IPS DF 6.9 (cell line): ENCODE measurements at places on chromosomes 12 and 14.
A peak's percentile ranks its signal among the peaks of the same experiment; 100 is the strongest.

DNA sequence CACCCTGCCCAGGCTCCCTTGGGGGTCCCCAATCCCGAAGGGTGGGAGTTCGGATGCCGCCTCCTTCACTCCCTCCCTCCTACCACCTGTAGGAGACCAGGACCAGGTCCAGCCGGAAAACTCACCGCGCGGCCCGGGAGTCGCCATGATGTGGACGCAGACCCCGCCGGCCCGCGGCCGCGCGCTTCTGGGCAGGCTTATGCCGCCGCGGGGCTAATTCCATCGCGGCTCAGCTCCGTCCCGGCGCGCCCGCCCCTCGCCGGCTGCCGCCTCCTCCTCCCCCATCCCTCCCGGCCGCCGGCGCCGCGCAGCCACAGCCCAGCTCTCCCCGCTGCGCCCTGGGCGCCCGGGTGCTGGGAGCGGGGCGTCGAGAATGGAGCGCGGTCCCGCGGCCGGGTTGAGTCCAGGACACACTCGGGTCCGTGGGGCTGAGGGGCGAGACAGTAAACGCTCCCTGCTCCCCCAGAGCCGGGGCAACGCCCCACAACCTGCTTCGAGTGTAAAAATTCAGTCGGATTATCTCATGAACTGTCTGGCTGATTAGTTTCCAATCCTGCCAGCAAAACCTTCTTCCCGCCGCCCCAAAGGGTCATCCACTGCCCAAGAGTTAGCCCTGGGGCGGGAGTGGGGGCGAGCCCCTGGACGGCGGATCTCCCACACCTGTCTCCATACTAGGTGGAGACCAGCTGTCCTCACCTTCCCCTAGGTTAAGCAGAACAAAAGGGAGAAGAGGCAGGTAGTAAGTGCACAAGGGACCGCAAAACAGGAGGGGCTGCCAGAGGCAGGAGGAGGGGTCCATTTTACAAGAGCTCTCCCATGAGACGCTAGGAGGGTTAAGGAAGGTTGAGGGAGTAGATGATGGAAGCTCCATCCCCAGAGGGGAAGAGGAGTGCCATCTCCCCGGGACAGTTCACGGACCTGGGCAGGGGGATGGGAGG lies at the start of gene ANO2:
Gene ANO2, minus strand, starts transcription at position 189 of the 938 bp plus-strand sequence. Its CDS starts 42 bp downstream, at position 147.
- no peak for DNase-seq

DNA sequence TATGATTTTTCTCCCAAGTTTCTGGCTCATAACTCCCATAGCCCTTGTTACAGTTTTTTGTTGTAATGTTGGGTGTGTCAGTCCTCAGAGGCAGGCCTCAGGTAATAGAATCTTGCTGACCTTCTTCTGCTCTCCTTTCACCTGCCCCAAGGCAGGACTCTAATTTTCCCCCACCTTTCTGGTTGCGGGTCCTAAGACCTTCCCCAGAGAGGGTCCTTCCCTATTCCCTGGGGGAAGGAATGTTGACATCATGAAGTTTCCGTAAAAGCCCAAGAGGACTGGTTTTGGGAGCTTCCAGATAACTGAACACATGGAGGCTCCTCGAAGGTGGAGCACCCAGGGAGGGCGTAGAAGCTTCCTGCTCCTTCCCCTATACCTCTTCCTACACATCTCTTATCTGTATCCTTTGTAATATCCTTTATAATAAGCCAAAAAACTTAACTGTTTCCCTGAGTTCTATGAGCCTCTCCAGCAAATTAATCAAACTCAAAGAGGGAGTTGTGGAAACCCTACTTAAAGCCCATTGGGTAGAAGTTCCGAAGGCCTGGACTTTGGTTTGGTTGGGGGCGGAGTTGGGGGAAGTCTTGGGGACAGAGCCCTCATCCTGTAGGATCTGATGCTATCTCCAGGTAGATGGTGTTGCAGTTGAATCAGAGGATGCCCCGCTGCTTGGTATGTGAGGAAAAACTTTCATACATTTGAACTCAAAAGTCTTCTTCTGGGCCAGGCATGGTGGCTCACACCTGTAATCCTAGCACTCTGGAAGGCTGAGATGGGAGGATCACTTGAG lies 9.0 kb upstream of the TMED10 start:
- DNase-seq = no peak

GRCh38 chr12:13000925-13001774 lies 1.1 kb upstream of the HEBP1 start:
- no peak for DNase-seq

- DNase-seq = no peak
Measured at GRCh38 chr12:5856692-5857091, 88.4 kb downstream of the ANO2 start.

DNA sequence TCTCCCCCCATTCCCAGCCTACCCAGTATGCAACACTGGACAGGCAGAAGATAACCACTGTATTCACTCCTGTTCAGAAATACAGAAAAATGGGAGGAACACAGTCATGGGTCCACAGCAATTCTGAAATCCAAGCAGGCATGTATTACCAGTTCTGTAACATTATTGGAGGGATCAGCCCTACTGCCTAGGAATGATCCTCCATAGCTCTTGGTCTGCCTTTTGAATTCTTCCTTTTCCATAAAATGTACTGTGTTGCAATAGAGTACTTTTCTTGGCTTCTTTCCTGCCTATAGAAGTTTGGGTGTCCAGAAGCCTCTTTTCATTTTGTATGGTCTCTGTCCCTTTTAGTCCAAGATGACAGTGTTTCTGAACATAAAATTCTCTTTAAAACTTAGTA lies 46.5 kb downstream of the SPATS2 start:
- DNase-seq = no peak

DNA sequence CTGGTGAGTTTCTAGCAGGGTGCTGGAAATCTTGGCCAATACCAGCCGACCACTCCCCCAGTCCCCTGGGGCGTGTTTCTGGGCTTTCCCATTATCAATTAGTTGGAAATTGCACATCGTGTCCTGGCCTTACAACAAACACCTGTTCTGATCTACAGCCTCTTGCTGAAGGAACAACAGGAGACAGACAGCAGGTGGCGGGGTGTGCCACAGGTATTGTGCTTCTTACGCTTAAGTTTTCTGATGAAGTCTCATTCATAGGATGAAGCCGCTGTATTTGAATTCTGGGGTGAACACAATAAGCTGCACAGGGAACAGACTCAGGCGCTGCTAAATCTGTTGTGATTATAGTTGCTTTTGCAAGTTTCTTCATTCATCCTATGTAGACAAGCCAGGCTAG lies 703 bp downstream of the HIGD1C start:
- no peak for DNase-seq

DNA sequence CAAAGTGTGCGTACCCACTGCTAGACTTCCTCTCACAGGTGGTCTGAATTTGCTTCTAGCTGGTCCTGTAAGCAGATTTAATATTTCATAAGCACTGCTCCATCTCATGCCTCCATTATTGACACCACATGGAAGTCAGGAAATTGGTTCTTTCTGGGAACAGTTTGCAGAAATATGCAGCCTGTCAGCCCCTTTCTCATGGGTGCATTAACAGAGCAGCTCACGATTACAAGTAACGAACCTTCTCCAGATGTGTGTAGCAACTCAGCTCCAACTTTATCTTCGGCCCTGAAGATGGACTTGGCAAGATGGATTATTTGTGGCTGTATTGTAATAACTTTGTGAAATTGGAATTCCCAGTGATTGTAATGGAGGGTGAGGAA lies 214.5 kb upstream of the DDHD1 start:
- no peak for DNase-seq

DNA sequence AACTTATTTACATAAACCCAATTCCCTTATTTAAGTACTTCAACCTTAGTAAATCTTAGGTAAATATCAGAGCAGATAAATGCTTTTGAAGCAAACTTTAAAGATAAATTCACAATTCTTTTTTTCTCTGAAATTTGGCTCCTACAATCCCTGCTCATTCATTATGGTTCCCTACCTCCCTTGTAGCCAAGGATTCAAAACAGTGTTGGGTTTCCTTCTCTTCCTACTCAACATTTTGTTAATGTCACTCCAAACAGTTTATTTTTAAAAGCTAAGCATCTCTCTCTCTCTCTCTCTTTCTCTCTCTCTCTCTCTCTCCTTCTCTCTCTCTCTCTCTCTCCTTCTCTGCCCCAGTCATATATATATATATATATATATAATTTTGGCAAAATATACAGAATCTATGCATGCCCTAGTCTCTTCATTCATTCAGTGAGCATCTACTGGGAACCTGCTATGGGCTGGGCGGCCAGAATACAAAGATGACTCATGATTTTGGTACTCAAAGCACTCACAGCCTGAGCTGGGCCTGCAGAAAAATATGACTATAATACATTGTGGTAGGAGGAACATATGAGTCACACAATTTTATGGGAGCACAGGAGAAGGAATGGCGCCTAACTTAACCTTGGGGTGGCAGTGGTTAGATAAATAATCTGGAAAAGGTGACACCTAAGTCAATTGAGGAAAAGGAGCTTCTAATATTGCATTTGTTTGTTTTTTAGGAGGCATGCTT lies 123.7 kb upstream of the DHRS4 start:
- no peak for DNase-seq

GRCh38 chr14:85399186-85399585 lies 130.8 kb upstream of the FLRT2 start:
- DNase-seq = no peak

DNA sequence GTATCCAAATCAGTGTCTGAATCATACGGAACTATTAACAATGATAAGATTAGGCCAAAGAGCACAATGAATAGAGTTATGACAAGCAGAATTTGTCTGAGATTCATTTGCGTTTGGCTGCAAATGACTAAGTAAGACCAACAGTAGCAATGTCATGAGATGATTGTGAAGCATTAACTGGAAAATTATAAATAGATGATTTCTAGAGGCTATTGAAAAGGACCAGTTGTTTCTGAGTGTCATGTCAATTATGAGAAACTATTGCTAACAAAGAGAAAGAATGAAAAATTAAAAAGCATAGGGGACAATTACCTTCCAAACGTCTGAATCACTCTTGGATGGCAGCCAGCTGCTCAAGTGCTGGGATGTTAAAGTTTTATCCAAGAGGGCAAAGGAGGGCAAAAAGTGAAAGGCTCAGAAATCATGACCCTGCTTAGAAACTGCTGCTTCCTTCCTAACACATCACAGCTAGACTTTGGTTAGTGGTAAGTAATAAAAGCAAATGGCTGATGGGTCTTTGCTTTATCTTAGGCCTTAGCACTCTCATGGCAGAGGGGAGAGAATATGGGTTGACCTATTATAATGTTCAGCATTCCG lies 89.0 kb downstream of the AKAP6 start:
- DNase-seq = no peak

GRCh38 chr12:88327276-88327675 lies 185.2 kb downstream of the TMTC3 start:
- no peak for DNase-seq

- DNase-seq = no peak
Measured at GRCh38 chr12:130677957-130678558, 38.0 kb downstream of the RIMBP2 start.

DNA sequence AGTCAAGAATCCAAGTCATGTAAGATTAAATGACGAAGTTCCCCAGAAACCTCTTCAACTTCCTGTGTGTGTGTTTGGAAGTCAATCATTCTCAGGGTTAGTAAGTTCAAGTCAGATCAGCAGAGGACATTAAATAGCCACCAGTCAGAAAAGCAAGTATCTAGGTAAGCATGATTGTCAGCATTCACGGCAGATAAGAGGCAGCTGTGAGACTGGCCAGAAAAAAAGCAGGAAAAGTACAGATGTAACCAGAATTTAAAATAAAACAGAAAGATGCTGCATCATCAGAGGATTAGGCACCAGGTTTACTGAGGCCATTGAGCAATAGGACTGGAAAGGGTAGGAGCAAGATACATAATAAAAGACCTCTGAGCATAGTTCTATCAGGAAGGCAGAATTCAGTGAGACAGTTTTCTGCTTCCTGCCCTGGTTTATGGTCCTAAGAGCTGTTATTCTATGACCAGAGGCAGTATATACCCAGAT lies 606.9 kb downstream of the FSCB start:
- no peak for DNase-seq

DNA sequence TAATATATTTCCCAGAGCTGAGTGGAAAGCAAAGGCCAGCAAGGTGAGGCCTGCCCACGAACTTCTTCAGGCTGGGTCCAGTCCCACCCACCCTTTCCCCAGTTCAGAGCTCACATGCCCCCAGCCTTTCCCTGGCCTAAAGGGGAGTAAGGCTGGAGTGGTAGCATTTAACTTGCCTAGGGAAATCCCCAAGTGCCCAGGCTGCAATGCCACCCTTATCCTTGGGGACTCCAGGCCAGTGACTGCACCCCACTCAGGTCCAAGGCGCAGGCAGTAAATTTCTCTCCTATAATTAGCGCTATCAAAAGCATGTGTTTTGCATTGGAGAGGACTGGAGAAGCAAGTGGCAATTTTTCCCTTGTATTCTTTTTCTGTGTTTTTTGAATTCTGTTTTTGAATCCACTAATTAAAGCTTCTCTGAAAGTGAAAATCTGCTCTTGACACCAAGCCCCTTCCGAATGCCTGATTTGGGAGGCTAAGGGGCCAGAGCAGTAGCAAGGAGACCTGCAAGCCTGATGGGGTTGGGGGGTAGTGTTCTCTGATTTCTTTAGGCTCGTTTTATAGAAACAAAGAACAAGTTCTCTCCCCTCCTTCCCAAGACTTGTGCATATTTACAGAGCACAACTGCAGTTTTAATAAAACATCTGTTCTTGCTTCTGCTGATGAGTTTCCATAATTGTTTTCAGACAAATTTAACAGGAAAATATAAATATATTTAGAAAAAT lies 3.5 kb upstream of the HOXC6 start:
- DNase-seq = no peak

DNA sequence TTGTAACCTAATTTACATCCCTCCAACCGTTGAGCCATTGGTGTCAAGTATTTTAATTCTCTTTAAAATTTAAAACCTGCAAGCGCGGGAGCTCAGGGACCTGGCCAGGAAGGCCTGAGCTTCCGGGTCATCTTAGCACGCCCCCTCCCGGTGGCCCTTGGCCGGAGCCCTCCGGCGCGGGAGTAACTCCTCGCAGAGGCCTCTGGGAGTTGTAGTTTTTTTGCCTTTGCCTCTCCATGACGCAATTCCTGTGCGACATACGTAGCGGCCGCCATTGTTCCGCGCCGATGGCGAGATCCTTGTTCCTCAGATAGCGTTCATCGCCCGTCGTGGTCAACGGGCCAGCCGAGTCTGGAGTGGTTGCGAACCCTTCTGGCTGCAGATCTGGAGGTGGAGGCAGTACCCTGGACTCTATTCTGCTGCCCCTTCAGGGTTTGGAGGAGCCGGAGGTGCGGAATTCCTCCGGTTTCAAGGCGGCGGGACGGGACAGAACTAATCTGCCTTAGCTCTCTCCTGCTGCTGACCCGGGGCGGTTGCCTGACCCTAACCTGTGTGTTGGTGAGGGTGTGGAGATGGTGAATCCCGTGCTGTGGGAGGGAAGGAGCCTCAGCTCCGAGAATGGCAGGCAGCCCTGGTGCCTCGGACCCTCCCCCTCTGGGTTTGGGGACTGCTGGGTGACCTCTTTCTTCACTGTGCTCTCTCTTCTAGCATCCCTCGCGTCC lies at the start of gene ZNF268:
Gene ZNF268, plus strand, starts transcription at position 258 of the 722 bp plus-strand sequence. CDS start 503 bp downstream, outside the sequence.
- DNase-seq = peak; percentile 88

DNA sequence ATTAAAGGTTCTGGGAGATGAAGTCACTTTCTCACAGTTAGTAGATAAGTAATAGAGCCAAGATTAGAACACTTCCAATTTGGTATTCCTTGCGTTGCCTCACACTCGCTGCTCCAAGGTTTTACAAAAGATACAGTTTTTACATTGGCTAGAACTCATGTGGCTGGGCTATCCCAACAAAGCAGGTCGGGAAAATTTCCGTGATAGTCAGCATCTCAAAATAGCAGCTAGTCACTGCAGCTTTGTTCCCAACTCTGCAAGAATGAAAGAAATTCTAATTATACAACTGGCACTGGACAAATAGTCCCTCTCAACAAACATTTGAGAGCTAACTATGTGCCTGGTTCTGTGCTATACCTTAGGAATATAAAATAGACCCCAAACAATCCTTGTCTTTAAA lies 24.6 kb upstream of the PPP1R12A start:
- DNase-seq = no peak
